ENCODE measurements at places on chromosomes 12 and 14.

DNA sequence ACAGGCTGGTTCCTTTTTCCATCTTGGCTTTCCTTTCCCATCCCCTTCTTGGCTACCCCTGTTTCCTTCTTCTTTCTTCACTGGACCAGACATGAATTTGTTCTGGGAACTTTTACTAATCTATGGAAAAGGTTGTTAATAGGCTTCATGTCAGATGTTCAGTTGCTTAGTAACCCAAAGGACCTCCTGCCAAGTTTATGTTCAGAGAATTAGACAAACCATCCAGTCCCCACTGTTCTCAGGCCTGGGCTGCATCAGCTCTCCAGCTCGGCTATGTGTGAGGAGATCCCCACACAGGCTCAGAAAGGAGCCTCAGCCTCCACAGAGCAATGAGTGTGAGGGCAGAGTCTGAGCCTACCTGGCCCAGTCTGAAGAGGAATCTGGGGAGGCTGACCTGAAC is 78.0 kb downstream of the AKAP6 start:
- no peak for DNase-seq

DNA sequence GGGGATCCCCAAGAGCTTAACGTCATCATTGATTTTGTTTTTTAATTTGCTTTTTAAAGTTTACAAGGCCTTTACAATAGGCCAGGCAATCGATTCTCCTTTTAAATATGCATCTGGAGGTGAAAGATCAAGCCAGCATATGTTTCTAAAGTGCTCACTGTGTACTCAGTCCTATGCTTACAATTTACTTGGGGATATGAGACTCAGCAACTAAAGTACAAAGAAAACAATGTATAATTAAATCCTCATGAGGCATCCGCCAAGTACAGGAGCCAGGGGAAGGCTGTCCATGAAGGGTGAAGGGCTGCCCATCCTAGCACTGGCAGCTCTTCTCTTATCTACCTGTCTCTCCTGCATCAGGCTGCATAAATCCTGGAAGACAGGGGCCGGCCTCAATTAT is 11.8 kb downstream of the CCDC92 start:
- DNase-seq, result no peak

GRCh38 chr14:51727526-51727925 is 75.8 kb downstream of the FRMD6 start:
- DNase-seq, result no peak

DNA sequence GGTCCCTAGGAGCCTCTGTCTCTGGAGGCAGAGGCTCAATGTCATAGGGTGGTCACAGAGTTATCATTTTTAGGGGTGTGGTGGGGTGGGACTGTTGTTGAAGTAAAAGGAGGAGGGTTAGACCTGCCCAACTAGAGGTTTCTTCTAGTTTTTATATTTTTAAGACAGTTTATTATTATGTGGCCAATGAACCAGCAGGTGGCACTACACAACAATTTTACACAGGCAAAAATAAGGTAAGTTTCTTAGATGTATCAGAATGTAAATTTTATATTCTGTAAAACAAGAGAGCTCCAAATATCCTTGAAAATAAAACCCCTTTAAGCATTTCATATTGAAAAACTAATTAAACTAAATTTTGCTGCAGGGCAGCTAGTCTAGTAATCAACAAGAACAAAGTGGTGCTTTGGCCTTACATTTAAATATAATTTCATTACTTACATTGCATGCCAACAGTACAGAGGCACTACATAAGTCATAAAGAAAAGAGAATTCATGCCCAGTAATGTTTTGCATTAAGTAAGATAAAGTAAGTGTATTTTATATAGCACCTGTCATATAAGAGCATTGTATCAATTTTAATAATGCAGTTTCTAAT is 22.2 kb upstream of the OVCH1 start:
- DNase-seq, result no peak

- DNase-seq, result no peak
These were observed 6.3 kb upstream of the CFAP54 start for GRCh38 chr12:96483116-96483515.

GRCh38 chr14:104227806-104228205 is 89.4 kb downstream of the KIF26A start:
- no peak for DNase-seq

DNA sequence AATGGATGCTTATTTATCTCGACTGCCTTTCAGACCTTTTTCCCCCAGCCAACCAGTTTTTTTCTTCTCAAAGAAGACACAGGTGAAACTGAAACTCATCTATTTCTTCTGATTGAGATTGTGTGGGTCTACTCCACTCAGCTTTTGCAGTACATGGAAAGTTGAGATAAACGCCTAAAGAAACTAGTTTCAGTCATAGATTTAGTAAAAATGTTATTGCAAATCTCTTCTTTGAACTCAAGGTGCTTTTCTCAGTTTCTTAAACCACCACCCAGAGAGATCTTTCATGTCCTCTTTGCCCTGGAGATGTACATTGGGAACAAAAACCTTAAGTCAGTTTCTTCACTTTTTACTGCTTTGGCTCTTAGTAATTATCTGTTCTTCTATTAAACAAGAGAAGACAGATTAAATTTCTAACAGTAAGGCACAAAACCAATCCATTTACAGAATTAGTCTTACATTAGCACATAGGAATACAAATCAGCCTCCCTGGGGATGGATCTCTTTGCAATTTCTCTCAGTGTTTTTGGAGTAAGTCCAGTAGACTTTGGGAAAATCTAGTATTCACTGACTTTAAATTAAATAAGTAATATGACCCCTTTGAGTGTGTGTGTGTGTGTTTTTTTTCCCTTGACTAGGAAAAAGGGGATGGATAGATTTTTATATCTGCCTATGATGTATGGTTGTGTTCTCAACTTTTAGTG is 11.6 kb downstream of the FBXW8 start:
- DNase-seq, result no peak

DNA sequence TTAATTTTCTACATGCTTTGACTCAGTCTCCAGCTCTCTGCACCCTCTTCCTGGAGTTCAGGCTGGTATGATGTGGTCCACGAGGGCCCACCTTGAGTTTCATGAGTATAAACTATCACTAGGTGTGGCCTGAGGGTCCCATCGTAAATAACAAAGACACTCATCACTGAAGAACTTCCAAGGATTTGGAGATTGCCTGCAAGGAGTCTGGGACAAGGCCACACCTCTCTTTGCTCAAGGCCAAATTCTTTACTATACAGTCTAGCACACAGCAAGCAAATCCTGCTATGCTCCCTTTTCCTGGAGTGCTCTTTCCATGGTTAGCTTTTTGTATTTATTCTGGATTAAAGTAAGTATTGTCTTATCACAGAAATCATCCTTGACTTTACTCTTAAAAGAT is 271.9 kb downstream of the SLC16A7 start:
- DNase-seq, result no peak

DNA sequence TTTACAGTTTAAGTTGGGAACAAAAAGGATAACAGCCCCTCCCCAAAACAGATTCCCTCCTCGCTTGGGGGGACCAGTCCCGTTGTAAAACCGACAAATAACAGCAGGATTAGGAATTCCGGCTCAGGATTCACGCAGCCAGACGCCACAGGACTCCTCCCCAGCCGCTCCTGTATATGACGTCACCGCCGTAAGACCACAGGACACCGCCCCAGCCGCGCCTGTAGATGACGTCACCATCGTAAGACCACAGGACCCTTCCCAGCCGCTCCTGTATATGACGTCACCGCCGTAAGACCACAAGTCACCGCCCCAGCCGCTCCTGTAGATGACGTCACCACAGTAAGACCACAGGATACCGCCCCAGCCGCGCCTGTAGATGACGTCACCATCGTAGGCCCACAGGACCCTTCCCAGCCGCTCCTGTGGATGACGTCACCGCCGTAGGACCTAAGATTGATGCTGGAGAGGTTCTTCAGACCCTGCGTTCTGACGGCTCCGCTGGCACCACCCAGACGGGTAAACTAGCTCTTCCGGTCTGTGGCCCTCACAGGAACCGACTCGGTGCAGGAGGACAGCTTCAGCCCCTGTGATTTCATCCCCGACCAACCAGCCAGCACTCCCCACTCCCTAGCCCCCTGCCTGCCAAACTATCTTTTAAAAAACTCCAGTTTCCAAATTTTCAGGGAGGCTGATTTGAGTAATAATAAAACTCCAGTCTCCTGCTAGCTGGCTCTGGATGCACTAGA is 43.9 kb upstream of the FBRSL1 start:
- DNase-seq, result peak; percentile 94

DNA sequence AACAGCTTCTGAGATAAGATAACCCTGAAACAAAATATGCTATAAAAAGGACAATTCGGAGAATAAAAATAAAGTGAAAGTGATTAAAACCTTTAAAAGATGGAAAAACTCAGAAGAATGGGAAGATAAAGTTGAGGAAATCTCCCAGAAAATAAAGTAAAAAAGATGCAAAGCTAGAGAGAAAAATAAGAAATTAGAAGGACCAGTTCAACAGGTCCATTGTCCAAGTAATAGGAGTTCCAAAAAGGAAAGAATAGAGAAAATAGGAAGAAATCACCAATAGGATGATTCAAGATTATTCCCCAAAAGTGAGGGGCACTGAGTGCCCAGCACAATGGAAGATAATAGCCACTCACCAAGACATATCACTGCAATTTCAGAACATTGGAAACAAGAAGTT is 4.8 kb upstream of the PRPF40B start:
- no peak for DNase-seq

GRCh38 chr12:9870286-9870866 is 1.2 kb upstream of the CLEC2B start:
- DNase-seq, result no peak

GRCh38 chr14:87878959-87879358 is 114.0 kb downstream of the GALC start:
- no peak for DNase-seq

DNA sequence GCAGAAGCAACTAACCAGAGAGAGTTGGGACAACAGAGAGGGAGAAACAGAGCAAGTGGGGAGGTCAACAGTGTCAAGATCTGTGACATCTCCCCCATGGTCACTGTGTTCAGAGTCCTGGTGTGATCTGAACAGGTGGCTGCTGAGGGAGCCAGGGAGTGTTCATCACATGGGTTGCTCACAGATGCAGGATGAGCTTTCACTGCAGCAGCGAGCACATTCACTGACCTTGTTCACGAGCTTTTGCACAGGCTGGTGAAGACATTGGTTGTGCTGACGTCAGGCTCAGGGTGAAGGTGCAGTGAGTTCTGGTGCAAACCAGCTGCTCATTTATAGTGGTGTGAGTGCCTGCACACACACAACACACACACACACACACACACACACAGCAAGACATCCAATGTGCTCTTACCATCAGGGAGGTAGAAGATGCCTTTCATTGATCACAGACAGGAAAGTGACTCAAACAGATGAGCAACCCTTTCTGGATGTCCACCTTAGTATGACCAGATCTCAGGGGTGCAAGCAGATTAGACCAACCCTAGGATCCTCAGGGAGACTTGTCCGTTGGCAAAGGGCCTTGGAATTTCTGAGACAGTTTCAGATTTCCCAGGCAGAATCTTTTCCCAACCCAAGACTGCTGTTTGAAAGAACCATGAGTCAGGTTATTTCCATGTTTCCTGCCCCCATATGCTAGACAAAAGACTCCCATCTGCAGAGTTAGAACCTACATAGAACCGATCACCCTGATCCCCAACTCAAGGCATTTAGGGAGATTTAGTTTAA is 44.3 kb upstream of the OR10AD1 start:
- no peak for DNase-seq

- DNase-seq, result no peak
These were observed 18.7 kb downstream of the DTX1 start for GRCh38 chr12:113075137-113075683.

GRCh38 chr14:100610511-100611217 is 23.4 kb upstream of the BEGAIN start:
- DNase-seq, result no peak

- no peak for DNase-seq
These were observed 388.6 kb downstream of the RAD51B start for GRCh38 chr14:68208218-68208617.

DNA sequence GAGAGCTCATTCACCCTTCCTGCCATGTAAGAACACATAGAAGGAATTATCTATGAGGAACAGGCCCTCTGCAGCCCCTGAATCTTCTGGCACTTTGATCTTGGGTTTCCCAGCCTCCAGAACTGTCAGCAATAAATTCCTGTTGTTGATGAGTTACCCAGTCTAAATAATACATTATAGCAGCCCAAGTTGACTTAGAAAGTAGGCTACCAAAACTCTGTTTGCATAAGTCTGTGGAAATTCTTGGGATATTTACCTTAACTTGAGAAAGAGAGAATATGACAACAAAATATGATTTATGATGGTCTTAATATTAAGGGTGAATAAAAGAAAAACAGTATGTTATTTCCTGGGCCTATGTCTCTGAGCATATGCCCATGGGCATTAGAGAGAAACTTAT is 433.0 kb upstream of the LMO3 start:
- no peak for DNase-seq

GRCh38 chr14:65333943-65334687 is 78.4 kb upstream of the FUT8 start:
- no peak for DNase-seq

DNA sequence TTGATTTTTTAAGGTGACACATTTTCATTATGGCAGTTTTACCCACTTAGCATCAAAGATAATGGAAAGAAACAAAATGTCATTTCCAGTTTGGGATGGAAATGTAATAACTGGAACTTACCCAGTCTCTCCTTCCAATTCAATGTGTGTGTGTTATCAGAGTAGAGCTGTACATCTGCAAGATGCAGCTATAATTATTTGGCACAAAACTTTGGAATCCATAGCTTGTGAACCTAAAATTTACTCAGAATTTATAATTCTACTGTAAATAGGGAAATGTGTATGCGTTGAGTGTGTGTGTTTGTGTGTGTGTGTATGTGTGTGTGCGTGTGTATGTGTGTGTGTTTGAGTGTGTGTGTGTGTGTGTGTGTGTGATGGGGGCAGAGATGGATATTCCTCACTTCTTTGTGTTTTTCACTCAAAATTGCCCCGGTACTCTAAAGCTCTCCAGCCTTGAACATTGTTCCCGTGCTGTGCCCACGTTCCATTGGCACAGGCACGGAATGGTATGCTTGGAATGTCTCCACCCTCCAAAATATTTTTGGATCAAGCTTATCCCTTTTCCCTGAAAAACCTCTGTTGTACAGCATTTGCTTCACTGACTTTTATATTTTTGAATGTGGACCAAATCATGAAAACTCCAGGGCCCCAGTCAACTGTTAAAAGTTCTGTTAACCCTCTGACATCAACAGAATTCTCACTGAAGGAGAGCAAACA is 150.2 kb upstream of the BMP4 start:
- no peak for DNase-seq

- no peak for DNase-seq
These were observed 1.9 kb downstream of the MED21 start for GRCh38 chr12:27024291-27024690.

DNA sequence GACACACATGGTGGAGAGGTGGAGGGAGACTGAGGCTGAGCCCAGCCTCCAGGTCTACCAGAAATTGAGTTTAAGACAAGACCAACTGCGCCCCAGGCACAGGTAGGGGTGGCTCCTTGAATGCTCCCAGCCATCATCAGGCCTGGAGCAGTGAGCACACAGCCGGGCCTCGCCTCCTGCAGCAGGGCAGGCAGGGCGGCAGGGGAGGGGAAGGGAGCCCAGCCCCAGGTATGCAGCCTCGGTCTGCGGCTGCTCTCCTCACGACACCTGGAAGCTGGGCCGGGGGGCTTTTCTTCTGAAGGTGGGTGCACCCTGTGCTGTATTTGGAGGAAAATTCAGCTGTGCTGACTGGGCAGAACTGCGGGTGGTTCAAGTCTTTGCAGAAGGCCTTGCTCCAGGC is 29.5 kb upstream of the TDRD9 start:
- no peak for DNase-seq

GRCh38 chr12:59499774-59500173 is 96.1 kb upstream of the SLC16A7 start:
- no peak for DNase-seq

- no peak for DNase-seq
These were observed 8.9 kb downstream of the DCP1B start for GRCh38 chr12:1995205-1995896.

All from NCI-H1417 treated with DMSO at 0.1 percent for 48 hours (cell line).